ENCODE measurements at places on chromosomes 4 and X. TPM values are rescaled to one million over a fixed set of nuclear protein-coding genes. Genes with fewer than 3 reads are reported as not detected.

DNA sequence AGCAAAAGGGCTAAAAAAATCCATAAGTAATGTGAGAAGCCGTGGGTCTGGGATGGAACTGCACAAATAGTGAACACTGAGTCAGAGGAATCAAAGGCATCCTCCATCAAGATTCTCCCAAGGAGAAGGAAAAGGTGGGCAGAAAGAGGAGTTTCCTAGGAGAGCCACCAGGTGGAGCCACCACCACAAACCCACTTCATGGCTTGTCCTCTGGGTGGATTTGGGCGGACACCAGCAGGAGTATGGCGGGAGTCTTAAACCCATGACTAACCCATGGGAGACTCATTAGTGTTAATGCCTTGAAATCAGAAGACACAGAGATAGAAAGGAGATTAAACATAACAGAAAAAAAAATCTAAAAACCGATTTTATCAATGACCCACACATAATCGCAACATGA is 147.7 kb downstream of the SH3KBP1 start:
- H3K4me3 ChIP-seq, result no peak overlapping the region
- H3K27me3 ChIP-seq, result no peaks in the 10 kb centered on the region
- H3K36me3 ChIP-seq, result peaks cover 8% of the 10 kb centered on the region
- H3K27ac ChIP-seq, result peak overlapping the region; percentile 26
- peaks cover 53% of the 10 kb centered on the region for H3K4me1 ChIP-seq

GRCh38 chrX:12352922-12353321 is 214.6 kb downstream of the FRMPD4 start:
- H3K4me3 ChIP-seq, result no peak overlapping the region
- no peak overlapping the region for H3K27ac ChIP-seq
- no peaks in the 10 kb centered on the region for H3K36me3 ChIP-seq
- H3K4me1 ChIP-seq, result no peaks in the 10 kb centered on the region

DNA sequence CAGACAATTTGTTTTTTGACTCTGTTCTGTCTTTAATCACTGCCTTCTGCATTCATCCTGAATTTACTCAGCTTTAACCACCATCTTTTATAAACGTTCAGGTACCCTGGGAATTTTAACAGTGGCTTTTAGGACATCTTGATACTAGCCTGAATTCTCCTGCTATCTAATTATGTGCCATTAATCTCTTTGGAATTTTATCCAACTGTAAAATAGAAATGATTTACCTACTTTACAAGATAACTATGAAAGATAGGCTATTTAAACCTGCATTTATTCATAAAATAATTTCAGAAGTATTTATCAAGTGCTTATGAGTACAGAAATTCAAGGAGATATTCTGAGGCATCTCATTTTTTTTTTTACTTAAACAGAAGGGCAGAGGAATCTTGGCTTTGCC is 146.5 kb upstream of the PLAC1 start:
- peaks cover 11% of the 10 kb centered on the region for H3K4me1 ChIP-seq
- no peak overlapping the region for H3K4me3 ChIP-seq
- H3K27me3 ChIP-seq, result no peaks in the 10 kb centered on the region
- H3K27ac ChIP-seq, result no peak overlapping the region

- no peaks in the 10 kb centered on the region for H3K4me1 ChIP-seq
- no peak overlapping the region for H3K4me3 ChIP-seq
- H3K27ac ChIP-seq, result no peak overlapping the region
- H3K36me3 ChIP-seq, result no peaks in the 10 kb centered on the region
Measured at GRCh38 chr4:76556452-76556851, 121.4 kb downstream of the SHROOM3 start.

Gene CT45A6
- total RNA-seq, result not detected

DNA sequence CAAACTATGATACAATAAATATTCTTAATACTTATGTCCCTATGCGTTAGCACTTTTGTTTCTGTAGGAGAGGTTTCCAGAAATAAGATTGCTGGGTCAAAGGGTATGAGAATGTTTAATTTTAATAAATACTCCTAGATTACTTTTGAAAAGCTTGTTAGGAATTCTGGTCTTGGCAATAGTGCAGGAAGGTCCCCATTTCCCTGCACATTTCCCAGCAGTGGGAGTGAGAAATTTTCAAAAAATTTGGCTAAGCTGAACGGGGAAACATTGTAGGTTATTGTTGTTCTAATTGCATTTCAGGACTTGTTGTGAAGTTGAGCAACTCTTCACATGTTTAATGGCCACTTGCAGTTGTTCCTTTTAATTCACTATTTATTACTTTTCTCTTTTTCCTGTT is 27.1 kb downstream of the IGFBP7 start:
- no peak for DNase-seq
- H3K36me3 ChIP-seq, result no peaks in the 10 kb centered on the region
- no peaks in the 10 kb centered on the region for H3K4me1 ChIP-seq

DNA sequence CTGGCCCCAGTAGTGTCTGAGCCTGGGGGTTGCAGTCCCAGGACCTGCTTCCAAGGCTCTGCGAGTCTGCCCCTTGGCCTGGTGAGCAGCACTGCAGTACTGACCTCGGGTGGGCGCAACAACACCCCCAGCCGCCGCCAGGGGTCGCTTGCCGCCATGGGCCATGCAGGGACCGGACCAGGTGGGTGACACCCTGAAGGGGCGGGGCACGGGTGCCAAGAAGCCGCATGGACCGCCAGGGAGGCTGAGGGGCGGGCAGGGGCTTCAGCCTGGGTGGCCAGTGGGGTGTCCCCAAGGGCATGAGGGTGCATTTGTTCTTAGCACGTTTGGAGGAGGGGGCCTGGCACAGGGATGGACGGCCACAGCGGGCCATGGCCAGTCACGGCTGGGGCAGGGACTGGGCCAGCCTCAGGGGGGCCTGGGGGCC is 25.0 kb downstream of the TACC3 start:
- H3K4me3 ChIP-seq, result no peak overlapping the region
- peak; percentile 95 for DNase-seq
- no peaks in the 10 kb centered on the region for H3K27me3 ChIP-seq
- no peaks in the 10 kb centered on the region for H3K4me1 ChIP-seq
- H3K27ac ChIP-seq, result no peak overlapping the region

Gene TRAPPC2
- 29.5 TPM for total RNA-seq

DNA sequence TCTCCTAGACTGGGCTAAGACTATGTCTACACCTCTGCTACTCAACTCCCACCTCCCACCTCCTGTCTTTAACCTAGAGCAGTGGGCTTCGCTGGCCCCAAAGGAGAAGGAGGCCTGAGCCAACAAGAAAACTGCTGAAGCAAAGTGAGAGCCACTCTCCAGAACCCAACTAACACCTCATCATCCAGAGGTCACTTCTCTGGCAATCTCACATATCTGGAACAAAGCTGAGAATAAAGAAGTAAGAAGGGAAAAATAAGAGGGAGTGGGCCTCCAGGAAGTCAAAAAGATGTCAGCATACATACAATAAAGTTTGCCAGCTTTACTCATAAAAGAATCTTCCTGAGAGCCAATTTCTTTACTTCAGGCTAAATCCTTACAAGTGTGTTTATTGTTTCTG is 18.6 kb upstream of the FGF16 start:
- H3K27me3 ChIP-seq, result no peaks in the 10 kb centered on the region
- no peaks in the 10 kb centered on the region for H3K36me3 ChIP-seq
- DNase-seq, result no peak
- H3K4me3 ChIP-seq, result no peak overlapping the region

DNA sequence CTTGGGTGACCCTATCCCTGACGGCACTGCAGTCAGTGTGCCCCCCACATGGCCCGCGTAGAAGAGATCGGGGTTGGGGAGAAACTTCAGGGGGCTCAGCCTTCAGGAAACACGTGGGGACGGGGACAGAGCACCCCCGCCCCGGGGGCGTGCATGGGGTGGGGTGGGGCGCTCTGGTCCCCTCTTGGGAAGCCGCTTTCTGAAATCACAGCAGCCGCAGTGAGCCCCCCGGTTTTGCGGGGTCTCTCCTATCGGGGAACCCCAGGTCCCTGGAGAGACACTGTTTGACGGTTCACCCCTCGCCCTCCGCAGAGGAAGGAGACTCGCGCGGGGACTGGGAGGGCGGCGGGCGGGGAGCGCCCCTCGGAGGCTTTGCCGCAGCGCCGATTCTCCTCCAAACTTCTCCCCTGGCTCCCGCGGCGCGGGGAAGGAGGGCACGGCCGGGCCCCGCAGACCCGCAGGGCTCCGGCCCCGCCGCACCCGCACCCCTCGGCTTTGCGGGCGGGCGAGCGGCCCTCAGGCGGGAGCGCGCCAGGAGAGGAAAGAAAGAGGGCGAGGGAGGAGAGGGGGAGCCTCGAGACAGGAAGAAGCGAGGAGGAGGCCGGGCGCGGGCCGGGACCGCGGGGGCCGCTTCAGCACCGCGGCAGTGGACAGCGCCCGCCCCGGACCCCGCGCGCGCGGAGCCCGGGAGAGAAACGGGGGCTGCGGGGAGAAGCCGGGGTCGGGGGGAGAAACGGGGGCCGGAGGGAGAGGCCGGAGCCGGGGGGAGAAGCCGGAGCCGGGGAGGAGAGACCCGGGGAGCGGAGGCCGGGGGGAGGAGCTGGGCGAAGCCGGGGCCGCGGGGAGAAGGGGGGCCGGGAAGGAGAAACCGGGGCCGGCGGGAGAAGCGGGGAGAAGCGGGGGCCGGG is 612 bp downstream of the CPLX1 start:
- no peaks in the 10 kb centered on the region for H3K27me3 ChIP-seq
- no peaks in the 10 kb centered on the region for H3K4me1 ChIP-seq
- DNase-seq, result no peak
- H3K27ac ChIP-seq, result no peak overlapping the region
- H3K4me3 ChIP-seq, result no peak overlapping the region
- H3K36me3 ChIP-seq, result no peaks in the 10 kb centered on the region

DNA sequence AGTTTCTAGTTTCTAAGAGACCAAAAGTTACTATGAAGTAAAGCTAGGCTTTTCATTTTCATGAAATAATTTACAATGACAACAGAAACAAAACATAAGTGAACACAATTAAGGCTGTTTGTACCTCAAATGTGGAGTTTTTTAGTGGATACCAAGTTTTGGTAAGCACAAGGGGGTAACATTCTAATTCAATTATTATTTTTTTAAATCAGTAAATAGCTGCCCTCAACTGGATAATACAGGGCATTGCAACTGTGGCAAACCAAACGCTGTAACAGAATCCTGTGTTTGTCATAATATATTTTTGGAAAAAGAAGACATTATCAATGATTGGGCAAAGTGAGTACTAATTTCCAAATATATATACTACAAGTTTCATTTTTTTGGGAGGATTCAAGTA is 150.3 kb downstream of the FBXW7 start:
- no peak overlapping the region for H3K4me3 ChIP-seq
- H3K36me3 ChIP-seq, result no peaks in the 10 kb centered on the region
- peak; percentile 49 for DNase-seq
- H3K27me3 ChIP-seq, result no peaks in the 10 kb centered on the region

GRCh38 chr4:83981156-83981555 is 445.2 kb downstream of the GPAT3 start:
- H3K36me3 ChIP-seq, result no peaks in the 10 kb centered on the region
- no peak for DNase-seq
- H3K27me3 ChIP-seq, result no peaks in the 10 kb centered on the region

GRCh38 chrX:41382714-41383645 is 49.0 kb downstream of the DDX3X start:
- no peaks in the 10 kb centered on the region for H3K4me1 ChIP-seq
- H3K36me3 ChIP-seq, result no peaks in the 10 kb centered on the region
- no peak overlapping the region for H3K4me3 ChIP-seq
- no peaks in the 10 kb centered on the region for H3K27me3 ChIP-seq
- DNase-seq, result no peak
- no peak overlapping the region for H3K27ac ChIP-seq

Gene JADE3
- 0.29 TPM for total RNA-seq

Gene GAGE2A
- total RNA-seq, result not detected

DNA sequence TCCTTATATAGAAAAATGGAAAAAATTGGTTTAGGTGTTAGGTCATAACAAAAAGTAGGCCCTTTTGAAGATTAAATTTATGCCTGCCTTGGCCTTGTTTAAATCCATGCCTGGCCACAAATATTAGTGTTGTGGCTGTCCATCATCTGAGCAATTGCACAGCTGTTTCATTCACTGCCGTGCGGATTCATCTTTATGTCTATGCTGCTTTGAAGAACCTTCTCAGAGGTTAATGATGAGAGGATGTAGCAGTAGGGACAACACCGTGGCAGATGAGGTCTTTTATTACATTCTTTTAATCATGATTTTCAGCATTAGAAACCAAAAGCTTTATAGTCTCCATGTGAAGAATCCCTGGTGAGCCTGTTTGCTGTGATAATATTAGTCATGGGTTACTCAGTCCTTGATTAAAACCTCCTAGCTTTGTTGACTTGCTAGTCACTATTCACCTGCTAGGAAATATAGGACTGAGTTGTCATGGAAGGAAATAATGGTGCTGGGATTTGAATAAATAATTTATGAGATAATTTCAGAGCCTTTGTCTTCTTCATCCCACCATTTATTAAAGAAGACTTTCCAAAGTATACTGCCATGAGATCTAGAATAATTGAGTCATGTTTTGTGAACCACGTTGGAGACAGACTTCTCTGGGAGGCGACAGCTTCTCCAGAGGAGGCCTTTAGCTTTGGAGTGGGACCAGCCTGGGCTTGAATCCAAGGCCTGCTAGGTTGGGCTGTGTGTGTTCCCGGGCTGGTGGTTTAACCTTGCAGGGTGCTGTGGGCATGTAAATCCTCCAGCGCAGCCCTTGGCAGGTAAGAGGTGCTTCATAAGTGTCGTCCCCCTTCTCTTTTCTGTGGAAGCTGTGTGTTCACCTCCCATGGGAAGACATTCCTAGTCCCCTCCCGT is 53.5 kb downstream of the PTTG2 start:
- DNase-seq, result no peak
- no peaks in the 10 kb centered on the region for H3K27me3 ChIP-seq
- no peak overlapping the region for H3K4me3 ChIP-seq
- no peaks in the 10 kb centered on the region for H3K4me1 ChIP-seq
- no peaks in the 10 kb centered on the region for H3K36me3 ChIP-seq

Gene ARHGAP36
- not detected for total RNA-seq

Gene EXOC1
- total RNA-seq, result 30.9 TPM

DNA sequence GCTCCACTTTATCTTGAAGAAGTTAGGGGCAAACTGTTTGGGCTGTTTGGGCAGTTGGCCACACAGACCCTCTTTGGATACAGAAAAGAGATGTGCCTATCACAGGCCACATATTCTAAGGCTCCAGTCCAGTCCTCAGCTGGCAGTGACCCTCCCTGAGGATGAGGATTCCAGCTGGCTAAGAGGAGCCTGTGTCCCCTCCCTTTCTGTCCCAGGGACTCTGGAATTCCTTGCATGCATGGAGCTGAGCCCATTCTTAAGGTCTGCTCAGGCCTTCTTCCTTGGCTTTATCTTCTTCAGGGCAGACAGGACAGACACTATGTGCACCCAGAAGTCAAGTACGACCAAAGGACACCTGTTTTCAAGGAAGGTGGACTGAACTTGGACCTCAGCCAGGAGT is 23.8 kb upstream of the GK2 start:
- no peaks in the 10 kb centered on the region for H3K4me1 ChIP-seq
- no peaks in the 10 kb centered on the region for H3K27me3 ChIP-seq
- no peak overlapping the region for H3K4me3 ChIP-seq
- no peak overlapping the region for H3K27ac ChIP-seq

All from Karpas-422 (cell line).